ENCODE measurements at places on chromosomes 12 and 14. TPM values are rescaled to one million over a fixed set of nuclear protein-coding genes. Genes with fewer than 3 reads are reported as not detected.

The AQP2 gene
- not detected for total RNA-seq

The AHNAK2 gene
- total RNA-seq, result not detected

The IFNG-AS1 gene
- total RNA-seq, result 1.9 TPM

The OR4E2 gene
- not detected for total RNA-seq

The TMEM52B gene
- total RNA-seq, result not detected

The LPAR5 gene
- total RNA-seq, result 18.9 TPM

The TMEM63C gene
- total RNA-seq, result 0.83 TPM

The CBLN3 gene
- total RNA-seq, result 4.8 TPM

The GPR68 gene
- 0.73 TPM for total RNA-seq

The SLC17A8 gene
- total RNA-seq, result not detected

The BDKRB2 gene
- not detected for total RNA-seq

The CDKN1B gene
- total RNA-seq, result 161 TPM

DNA sequence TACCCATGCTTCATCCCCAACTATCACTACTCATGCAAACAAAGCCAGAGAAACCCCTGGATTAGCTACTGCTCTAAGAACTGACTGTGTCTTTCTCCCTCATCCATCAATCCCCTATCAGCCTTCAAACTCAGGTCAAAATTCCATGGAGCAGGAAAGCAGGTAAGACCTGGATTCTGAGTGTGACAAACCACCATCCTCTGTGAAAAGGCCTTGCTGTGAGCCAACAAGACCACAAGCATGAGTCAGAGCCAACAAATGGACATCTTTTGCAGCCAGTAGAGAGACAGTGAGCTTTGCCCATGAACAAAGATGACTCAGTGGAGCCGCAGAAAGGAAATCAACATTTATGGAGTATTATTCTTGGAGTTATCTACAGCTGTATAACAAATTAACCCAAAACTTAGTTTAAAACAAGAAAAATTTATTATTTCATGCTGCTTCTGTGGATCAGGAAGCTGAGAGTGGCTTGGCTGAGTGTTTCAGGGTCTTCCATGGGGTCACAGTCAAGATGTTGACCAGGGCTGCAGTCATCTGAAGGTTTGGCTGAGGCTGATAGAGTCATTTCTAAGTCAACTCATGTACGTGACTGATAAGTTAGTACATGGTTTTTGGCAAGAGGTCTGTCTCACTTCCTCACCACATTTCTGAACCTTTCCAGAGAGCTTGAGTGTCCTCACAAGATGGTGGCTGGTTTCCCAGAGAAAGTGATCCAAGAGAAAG, 61.1 kb downstream of the PITPNM2 start:
- no peak overlapping the region for H3K4me3 ChIP-seq
- no peaks in the 10 kb centered on the region for H3K36me3 ChIP-seq
- DNase-seq, result no peak
- peak overlapping the region; percentile 56 for H3K27ac ChIP-seq
- H3K4me1 ChIP-seq, result peaks cover 57% of the 10 kb centered on the region

- H3K4me1 ChIP-seq, result no peaks in the 10 kb centered on the region
- no peaks in the 10 kb centered on the region for H3K27me3 ChIP-seq
- no peak for DNase-seq
- H3K4me3 ChIP-seq, result no peak overlapping the region
These were observed 239.2 kb downstream of the PAX9 start for GRCh38 chr14:36900846-36901245.

GRCh38 chr12:124405592-124405991, 110.7 kb downstream of the RFLNA start:
- H3K36me3 ChIP-seq, result no peaks in the 10 kb centered on the region
- H3K4me1 ChIP-seq, result peaks cover 11% of the 10 kb centered on the region

GRCh38 chr14:89695846-89696245, 258.7 kb downstream of the EFCAB11 start:
- H3K36me3 ChIP-seq, result no peaks in the 10 kb centered on the region
- DNase-seq, result no peak
- no peak overlapping the region for H3K4me3 ChIP-seq
- no peaks in the 10 kb centered on the region for H3K27me3 ChIP-seq
- no peak overlapping the region for H3K27ac ChIP-seq
- H3K4me1 ChIP-seq, result peaks cover 23% of the 10 kb centered on the region

GRCh38 chr12:124711344-124711743, 143.9 kb upstream of the NCOR2 start:
- H3K27me3 ChIP-seq, result no peaks in the 10 kb centered on the region
- DNase-seq, result no peak
- H3K4me3 ChIP-seq, result no peak overlapping the region
- H3K36me3 ChIP-seq, result no peaks in the 10 kb centered on the region
- no peak overlapping the region for H3K27ac ChIP-seq

DNA sequence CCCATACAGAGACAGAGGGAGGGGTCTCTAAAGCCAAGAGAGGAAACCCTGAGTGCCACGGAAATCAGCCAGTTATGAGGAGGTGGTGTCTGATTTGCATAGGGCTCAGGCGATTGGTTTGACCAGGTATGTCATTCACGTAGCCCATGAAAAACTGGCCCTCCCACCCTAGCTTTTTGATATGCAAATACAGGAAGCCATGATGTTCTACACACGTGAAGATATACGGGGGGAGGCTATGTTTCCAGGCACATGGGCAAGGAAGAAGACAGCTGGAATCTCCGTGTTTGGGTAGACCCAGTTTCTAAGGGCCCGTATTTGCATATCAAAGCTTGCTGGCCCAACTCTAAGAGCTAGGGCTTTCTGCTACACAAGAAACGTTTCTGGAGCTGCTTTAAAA, 717.8 kb upstream of the SEL1L start:
- no peak for DNase-seq
- H3K4me1 ChIP-seq, result no peaks in the 10 kb centered on the region
- no peaks in the 10 kb centered on the region for H3K36me3 ChIP-seq
- H3K27me3 ChIP-seq, result no peaks in the 10 kb centered on the region
- no peak overlapping the region for H3K4me3 ChIP-seq

DNA sequence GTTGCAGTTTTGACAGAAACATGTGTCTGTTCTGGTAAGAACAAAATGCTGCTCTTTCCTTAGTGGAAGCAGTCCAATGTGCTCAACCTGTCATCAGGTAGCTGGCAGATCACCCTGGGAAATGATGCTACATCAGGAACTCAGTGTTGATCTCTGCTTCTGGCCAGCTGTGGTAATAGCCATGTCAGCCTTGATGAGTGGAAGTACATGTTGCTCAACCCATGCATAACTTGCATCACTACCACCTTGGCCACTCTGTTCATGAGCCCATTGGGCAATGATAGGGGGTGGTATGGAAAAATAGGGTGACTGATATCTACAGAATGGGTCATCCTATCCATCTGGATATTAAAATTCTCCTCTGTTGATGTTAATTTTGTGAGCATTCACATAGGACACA, 411.0 kb downstream of the C12orf50 start:
- DNase-seq, result no peak
- peaks cover 4% of the 10 kb centered on the region for H3K36me3 ChIP-seq
- peaks cover 1% of the 10 kb centered on the region for H3K27me3 ChIP-seq
- no peak overlapping the region for H3K27ac ChIP-seq
- no peaks in the 10 kb centered on the region for H3K4me1 ChIP-seq
- H3K4me3 ChIP-seq, result no peak overlapping the region

GRCh38 chr12:56998981-56999380, 7.4 kb downstream of the ZBTB39 start:
- H3K4me3 ChIP-seq, result no peak overlapping the region
- no peak for DNase-seq
- H3K27ac ChIP-seq, result no peak overlapping the region
- peaks cover 30% of the 10 kb centered on the region for H3K4me1 ChIP-seq
- peaks cover 17% of the 10 kb centered on the region for H3K36me3 ChIP-seq

DNA sequence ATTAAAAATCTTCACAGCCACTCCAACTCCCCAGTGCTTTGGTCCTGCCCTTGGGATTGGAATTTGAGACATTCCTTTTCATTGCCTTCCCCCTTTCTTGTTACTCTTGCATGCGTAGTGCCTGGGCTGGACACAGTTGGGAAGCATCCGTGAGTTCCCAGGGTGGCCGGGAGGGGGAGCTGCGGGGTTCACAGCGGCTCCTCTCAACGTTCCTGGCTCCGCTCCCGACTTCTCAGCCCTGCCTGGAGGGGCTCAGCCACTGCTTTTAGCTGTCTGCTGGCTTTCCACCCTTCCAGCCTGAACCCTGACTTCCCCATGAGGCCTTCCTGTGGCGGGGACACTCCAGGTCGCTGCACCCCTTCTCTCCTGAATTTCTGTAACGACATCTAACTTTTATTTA, 3.2 kb downstream of the TEX52 start:
- peaks cover 9% of the 10 kb centered on the region for H3K4me1 ChIP-seq
- peaks cover 13% of the 10 kb centered on the region for H3K36me3 ChIP-seq
- no peak overlapping the region for H3K27ac ChIP-seq
- DNase-seq, result no peak

DNA sequence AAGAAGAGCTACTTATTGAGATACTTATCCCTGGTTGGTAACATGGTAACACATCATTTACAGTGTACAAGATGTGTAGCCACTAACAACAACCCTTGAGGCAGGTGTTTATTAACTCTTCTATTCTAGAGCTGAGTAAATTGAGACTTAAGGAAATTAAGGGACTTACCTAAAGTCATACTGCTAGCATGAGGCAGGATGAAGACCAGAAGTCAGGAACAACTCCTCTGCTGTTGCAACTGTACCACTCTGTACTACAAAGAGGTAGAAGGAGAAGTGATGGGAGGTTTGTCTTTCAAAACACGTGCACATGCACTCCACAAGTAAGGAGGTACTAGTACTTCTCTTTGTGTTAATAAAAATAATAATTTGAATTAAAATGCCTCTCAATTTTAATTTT, 79.9 kb downstream of the LLPH start:
- no peak for DNase-seq
- no peak overlapping the region for H3K27ac ChIP-seq
- H3K4me3 ChIP-seq, result no peak overlapping the region
- H3K4me1 ChIP-seq, result no peaks in the 10 kb centered on the region

GRCh38 chr12:105142259-105142658, 34.7 kb downstream of the WASHC4 start:
- no peak for DNase-seq
- H3K27me3 ChIP-seq, result no peaks in the 10 kb centered on the region
- H3K4me3 ChIP-seq, result no peak overlapping the region
- no peaks in the 10 kb centered on the region for H3K4me1 ChIP-seq

- peaks cover 10% of the 10 kb centered on the region for H3K4me1 ChIP-seq
- no peaks in the 10 kb centered on the region for H3K27me3 ChIP-seq
- no peaks in the 10 kb centered on the region for H3K36me3 ChIP-seq
- no peak for DNase-seq
- no peak overlapping the region for H3K4me3 ChIP-seq
These were observed 208.1 kb downstream of the ZFP36L1 start for GRCh38 chr14:68584786-68585185.

- no peak overlapping the region for H3K4me3 ChIP-seq
- H3K36me3 ChIP-seq, result no peaks in the 10 kb centered on the region
- H3K4me1 ChIP-seq, result no peaks in the 10 kb centered on the region
These were observed 93.3 kb upstream of the TRHDE start for GRCh38 chr12:72178871-72179270.

GRCh38 chr14:53011053-53011462, 60.2 kb upstream of the FERMT2 start:
- no peak overlapping the region for H3K4me3 ChIP-seq
- no peak for DNase-seq
- peaks cover 1% of the 10 kb centered on the region for H3K36me3 ChIP-seq
- H3K27ac ChIP-seq, result no peak overlapping the region
- peaks cover 13% of the 10 kb centered on the region for H3K27me3 ChIP-seq
- no peaks in the 10 kb centered on the region for H3K4me1 ChIP-seq

GRCh38 chr14:79083356-79083755, 913.2 kb downstream of the NRXN3 start:
- no peak overlapping the region for H3K27ac ChIP-seq
- H3K27me3 ChIP-seq, result peaks cover 9% of the 10 kb centered on the region
- no peaks in the 10 kb centered on the region for H3K36me3 ChIP-seq
- no peaks in the 10 kb centered on the region for H3K4me1 ChIP-seq

- peak overlapping the region; percentile 70 for H3K4me3 ChIP-seq
- DNase-seq, result peak; percentile 91
- peak overlapping the region; percentile 71 for H3K27ac ChIP-seq
- peaks cover 29% of the 10 kb centered on the region for H3K4me1 ChIP-seq
- no peaks in the 10 kb centered on the region for H3K27me3 ChIP-seq
These were observed 8.8 kb upstream of the SH2B3 start for GRCh38 chr12:111396726-111397445.

GRCh38 chr14:93759719-93760307, 28.5 kb downstream of the PRIMA1 start:
- H3K36me3 ChIP-seq, result no peaks in the 10 kb centered on the region
- H3K27ac ChIP-seq, result no peak overlapping the region
- no peak for DNase-seq
- H3K4me3 ChIP-seq, result no peak overlapping the region
- H3K4me1 ChIP-seq, result no peaks in the 10 kb centered on the region

- no peak overlapping the region for H3K27ac ChIP-seq
- H3K27me3 ChIP-seq, result no peaks in the 10 kb centered on the region
- no peak for DNase-seq
These were observed 64.9 kb upstream of the PARP11 start for GRCh38 chr12:3938042-3938544.

GRCh38 chr12:46387670-46388069, 15.1 kb upstream of the SLC38A2 start:
- H3K27ac ChIP-seq, result peak overlapping the region; percentile 94
- peak overlapping the region; percentile 81 for H3K4me3 ChIP-seq
- DNase-seq, result no peak
- H3K36me3 ChIP-seq, result peaks cover 26% of the 10 kb centered on the region

GRCh38 chr12:113221181-113221996, at the start of gene TPCN1:
TPCN1 (plus strand) TSS chr12:113221464; CDS start chr12:113226853, 5,389 bp downstream.
- peaks cover 42% of the 10 kb centered on the region for H3K4me1 ChIP-seq
- peak within 1 kb of the TSS; percentile 85 for H3K4me3 ChIP-seq
- no peaks in the 10 kb centered on the region for H3K27me3 ChIP-seq
- DNase-seq, result peak; percentile 99
- peak within 1 kb of the TSS; percentile 94 for H3K27ac ChIP-seq

- H3K4me1 ChIP-seq, result no peaks in the 10 kb centered on the region
- H3K36me3 ChIP-seq, result no peaks in the 10 kb centered on the region
- H3K4me3 ChIP-seq, result no peak overlapping the region
- no peak for DNase-seq
- no peaks in the 10 kb centered on the region for H3K27me3 ChIP-seq
- H3K27ac ChIP-seq, result peak overlapping the region; percentile 1
These were observed 81.9 kb upstream of the ATF7IP start for GRCh38 chr12:14283489-14284144.

- H3K27me3 ChIP-seq, result peaks cover 2% of the 10 kb centered on the region
- H3K4me1 ChIP-seq, result no peaks in the 10 kb centered on the region
- no peaks in the 10 kb centered on the region for H3K36me3 ChIP-seq
- no peak overlapping the region for H3K4me3 ChIP-seq
- H3K27ac ChIP-seq, result no peak overlapping the region
These were observed 31.4 kb upstream of the SLC2A13 start for GRCh38 chr12:40137252-40137651.

DNA sequence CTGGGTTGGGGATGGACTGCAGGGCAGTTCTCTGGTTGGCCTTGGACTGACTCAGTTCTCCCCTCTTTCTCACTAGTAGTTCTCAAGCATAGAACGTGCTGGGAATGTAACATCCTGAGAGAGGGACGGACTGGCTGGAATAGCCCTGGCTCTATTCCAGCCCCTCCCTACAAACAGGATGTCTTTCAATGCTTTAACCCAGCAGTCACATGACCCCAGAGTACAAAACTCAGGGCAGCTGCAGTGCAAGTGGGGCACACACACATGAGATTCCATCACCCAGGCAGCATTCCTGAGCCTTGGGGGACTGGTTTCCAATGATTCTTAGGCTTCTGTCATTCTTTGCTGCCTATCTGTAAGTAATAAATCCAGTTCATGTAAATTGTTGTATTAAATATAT, 1.6 kb upstream of the ACOT6 start:
- H3K36me3 ChIP-seq, result peaks cover 3% of the 10 kb centered on the region
- H3K27me3 ChIP-seq, result no peaks in the 10 kb centered on the region
- H3K27ac ChIP-seq, result no peak overlapping the region
- no peak for DNase-seq
- H3K4me1 ChIP-seq, result no peaks in the 10 kb centered on the region

All from naive thymus-derived CD8-positive, alpha-beta T cell (primary cell).